ENCODE measurements at places on chromosomes 3 and 15.

DNA sequence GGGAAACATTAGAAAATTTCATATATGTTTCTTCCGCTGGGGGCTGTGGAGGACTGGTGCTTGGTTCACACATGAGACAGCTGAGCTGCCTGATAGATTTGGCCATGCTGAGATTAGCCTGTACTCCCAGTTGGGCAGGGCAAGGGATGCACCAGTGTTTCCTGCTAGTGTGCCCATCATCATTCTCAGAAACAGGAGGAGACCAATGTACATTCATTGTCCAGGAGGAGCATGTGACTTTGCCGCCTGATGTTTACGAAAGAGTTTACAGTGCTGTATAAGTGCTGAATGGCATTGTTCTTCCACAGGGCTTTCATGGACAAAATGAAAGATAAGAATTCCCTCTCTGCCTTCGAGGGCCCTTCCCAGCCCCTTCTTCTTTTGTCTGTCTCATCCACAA lies 311.1 kb upstream of the THBS1 start:
- no peak for DNase-seq

- DNase-seq = no peak
These were observed 213.7 kb downstream of the PDCD6IP start for GRCh38 chr3:34012102-34012461.

DNA sequence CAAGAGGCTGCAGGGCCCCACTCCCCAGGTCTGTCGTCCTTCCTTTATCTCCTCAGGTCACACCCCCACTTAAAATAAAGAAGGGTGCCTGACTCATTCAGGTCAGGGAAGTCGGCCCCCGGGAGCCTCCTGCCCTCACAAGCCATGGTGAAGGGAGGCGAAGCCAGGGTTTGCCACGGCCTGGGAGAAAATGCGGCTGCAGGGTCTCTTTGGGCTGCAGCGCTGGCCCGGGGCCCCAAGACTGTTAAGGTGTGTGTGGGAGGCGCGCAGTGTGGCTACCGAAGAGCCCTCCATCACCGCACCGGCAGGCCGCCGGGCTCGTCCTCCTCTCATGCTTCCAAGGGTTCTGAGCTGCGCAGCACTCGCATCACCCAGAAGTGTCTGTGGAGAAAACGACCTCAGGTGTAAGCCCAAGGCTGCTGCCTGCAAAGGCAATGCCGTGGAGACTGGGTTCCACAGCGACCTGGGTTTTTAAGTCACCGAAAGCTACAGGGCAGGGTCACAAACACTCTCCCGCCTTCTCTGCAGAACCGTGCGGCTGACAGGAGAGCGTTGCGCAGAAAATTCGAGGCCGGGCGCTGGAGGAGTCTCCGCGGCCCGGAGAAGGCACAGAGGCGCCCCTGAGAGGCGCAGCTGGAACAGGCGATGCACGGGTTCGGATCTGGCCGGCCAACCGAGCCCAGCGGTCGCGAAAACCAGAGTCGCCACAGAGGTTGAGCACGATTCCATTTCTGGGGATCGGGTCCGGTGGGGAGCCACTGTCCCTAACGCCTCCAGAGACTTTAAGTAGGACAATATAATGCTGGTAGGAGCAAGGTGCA lies 8.7 kb downstream of the FOXL2 start:
- DNase-seq = no peak

GRCh38 chr15:90903733-90904536 lies 833 bp downstream of the MAN2A2 start:
- no peak for DNase-seq

DNA sequence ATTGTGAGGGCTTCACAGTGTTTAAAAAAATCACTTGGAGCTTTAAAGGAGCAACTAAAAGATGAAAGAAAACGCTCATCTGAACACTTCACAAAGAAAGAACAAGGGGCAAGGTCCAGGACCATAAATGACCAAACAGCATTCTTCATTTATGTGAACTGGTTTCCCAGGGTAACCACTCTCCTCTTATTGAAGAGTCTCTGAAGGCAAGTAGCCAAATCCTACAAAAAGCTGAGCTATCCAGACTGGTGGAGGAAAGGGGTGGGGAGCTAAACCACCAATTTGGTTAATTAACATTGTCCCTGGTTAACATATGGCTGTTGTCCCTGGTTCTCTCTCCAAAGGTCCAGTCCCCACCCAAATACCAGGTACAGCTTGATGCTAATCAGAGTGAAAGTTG lies 58.1 kb downstream of the OSBPL10 start:
- DNase-seq = no peak

- DNase-seq = no peak
These were observed 166.4 kb downstream of the SUCNR1 start for GRCh38 chr3:152039887-152040286.

DNA sequence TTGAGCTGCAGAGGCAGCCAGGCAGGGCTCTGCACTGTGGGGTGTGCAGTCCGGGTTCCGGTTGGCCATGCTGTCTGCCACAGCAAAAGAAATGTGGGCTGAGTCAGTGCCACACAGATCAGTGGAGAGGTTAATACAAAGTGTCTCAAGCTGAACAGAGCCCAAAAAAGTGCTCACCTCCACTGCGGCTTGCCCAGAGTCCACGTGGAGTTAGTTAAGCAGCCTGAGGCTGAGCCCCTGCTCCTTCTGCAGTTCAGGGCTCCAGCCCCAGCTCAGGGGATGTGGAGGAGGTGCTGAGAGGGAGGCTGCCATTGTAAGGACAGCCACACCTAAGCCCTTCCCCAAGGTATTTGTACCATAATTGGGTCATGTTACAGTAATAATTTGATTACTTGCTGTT lies 85.3 kb downstream of the LRRK1 start:
- no peak for DNase-seq

- DNase-seq = no peak
These were observed 309.7 kb upstream of the C2CD4B start for GRCh38 chr15:62474771-62475124.

- DNase-seq = no peak
These were observed 6.0 kb downstream of the HCLS1 start for GRCh38 chr3:121654493-121655385.

GRCh38 chr3:124504332-124505059 lies 225.8 kb upstream of the UMPS start:
- DNase-seq = no peak

DNA sequence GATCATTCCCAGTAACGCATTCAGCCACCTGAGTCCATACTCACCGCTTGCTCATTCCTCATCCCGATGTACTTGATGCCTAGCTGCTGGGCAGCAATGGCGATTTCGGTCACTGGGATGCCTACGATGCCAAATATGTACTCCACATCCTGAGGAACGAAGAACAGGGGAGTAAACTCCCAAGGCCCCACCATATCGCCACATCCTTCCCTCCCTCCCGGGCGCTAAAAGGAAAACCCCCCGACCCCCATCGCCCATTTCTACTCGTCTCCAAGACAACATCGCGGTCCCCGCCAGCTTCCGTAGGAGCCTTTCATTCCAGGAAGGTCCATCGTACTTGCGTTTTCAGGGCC lies 347 bp downstream of the HACL1 start:
- DNase-seq = no peak

GRCh38 chr3:27723001-27723445 lies 900 bp upstream of the EOMES start:
- DNase-seq = no peak

GRCh38 chr3:81910244-81910852 lies 148.9 kb upstream of the GBE1 start:
- DNase-seq = no peak

DNA sequence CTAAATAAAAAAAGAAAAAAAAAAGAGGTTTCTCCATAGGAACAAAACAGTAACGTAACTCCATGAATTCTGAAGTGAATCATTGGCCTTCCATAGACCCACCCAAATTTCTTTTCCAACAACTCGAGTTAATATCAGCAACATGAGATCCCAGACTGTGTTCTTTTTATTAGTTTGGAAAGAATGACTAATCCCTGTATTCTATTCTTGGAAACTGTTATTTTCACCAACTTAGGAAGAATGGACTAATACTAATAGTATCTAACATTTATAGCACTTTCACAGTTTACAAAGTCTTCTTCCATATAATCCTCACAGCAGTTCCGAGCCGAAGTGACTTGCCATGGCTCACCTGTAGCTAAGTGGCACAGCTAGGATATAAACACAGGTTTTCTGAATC lies 72.7 kb upstream of the SLC4A7 start:
- DNase-seq = no peak

GRCh38 chr3:53067567-53067966 lies 21.7 kb upstream of the SFMBT1 start:
- DNase-seq = no peak

- DNase-seq = no peak
These were observed 81.4 kb downstream of the XRN1 start for GRCh38 chr3:142366434-142366833.

GRCh38 chr15:66038387-66039116 lies 169.3 kb downstream of the RAB11A start:
- no peak for DNase-seq

DNA sequence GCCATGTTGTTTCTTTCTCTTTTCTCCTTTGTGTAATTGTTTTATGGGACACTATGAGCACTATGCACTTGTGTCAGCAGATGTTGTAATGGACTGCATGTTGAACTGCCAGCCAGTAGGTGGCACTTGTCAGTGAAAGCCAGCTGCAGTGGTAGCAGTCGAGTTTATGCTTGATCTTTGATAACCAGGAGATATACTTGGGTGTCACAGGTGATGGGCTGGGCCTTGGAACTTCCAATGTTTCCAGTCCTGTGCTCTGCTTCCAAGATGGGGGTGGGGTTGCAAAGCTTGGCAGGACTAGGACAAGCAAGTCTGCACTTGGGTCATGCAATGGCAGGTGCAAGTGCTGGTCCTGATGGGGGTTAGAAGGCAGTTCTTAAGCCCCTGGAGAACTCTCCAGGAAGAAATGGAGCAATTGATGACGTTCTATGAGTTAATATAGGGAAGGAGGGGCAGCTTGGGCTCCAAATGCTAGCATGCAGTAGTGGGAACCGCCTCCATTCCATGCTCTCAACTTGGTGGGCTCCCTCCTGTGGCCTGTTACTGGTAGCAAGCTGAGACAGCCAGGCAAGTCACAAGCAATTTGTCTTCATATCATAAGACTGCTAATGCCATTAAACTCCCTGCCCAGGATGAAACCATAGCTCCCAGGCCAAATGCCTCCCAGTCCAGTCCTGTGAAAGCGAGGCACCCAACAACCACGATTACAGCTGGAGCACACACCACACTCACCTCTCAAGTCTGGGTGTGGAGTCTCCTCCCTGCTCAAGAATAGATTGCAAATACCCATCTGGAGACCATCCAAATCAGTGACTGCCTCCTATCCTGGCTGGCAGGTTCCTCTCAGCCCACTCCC lies 287.2 kb downstream of the CGGBP1 start:
- DNase-seq = no peak

- DNase-seq = no peak
These were observed 2.6 kb upstream of the LOXL1 start for GRCh38 chr15:73923488-73924164.

DNA sequence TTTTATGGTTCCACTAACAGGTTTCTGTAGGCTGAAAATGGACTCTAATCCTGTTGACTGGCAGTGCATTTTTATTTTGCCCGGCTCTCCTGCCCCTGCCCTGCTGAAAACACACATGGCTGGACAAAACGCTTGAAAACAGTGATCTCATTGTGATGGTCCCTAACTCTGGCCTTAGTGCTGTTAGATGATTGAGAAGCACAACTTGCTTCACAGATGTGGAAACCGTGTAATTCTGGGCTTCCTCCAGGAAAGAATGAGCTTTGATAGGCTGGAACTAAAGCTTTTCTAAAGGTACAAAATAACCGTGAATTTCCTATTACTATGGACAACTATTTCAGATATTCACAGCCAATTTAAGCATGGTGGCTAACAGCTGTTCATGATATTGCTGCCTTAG lies 121.4 kb downstream of the VGLL3 start:
- DNase-seq = no peak

DNA sequence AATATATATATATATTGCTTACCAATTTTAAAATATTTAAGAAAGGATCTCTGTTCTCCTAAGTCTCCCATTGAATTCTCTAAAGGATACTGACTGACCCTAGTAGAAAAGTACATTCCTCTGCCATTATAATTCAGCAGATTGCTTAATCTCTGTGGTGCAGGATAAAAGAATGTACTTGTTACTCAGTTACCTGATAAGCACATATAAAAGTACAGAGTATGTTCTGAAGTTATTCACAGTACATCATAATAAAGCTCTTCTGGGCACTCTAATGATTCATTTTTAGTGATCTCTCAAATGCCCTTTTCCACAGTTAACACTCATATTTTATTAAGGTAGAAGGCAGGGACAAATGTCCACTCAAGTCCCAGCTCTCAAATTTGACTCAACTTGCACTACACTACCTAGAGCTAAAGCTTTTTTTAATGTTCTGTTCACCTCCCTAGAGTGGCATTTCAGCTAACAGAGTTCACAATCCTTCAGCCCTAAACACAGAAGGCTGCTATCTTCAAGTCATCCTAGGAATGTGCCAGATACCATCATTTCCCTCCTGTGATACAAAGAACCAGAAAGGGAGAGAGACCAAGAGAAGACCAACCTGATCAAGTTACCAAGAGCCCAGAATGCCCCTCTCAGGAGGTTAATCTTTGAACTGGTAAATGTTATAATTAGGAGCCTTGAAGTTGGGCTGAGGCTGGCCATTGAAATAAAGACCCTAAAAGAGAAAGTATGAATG lies 53.3 kb downstream of the MEIS2 start:
- DNase-seq = no peak

DNA sequence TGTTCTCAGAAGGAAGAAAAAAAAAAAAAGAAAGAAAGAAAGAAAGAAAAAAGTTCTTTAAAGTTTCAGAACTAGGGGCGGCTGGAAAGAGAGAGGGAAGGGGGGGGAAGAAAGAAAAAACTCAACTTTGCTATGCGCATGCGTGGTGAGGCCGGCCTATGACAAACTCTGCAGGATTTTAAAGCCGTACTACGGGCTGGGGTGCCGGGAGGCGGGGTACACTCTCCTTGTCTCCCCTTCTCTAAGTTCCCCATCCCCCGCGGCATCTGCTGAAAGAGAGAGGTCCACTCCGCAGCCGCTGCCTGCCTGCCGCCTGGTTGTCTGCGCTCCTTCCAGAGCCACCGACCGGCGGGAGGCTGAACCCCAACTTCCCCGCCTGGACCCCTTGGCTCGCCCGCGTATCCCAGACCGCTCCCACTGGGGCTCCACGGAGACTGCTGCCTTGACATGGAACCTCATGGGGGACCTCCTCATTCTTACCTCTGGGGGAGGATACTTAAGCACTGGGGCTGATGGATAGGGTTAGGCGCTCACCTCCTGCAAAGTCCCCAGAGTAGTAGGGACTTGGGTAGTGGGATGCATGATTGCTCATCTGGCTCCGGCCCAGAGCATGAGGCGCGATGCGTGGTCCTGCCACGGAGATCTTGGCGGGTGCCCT lies 1.4 kb upstream of the WNT5A start:
- DNase-seq = no peak

GRCh38 chr3:132983143-132983770 lies 54.9 kb upstream of the TMEM108 start:
- DNase-seq = no peak

GRCh38 chr3:25903371-25904129 lies 113.7 kb downstream of the OXSM start:
- no peak for DNase-seq

DNA sequence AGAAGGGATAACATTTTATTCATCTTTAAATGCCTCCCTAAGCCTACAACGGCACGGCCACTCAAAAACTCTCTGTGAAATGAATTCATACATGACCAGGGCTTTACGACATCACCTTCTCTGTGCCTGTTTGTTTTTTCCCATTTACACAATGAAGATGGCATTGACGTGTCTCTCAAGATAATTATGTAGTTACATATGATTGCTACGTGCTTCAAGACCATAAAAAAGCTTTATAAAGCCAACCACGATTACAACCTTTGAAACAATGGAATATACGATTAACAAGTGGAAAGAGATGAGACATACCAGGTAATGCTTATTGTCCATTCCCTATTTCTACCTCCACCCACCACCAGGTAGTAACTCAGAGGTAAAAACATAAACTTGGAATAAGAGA lies 168.4 kb downstream of the P3H2 start:
- DNase-seq = no peak
